ENCODE measurements at places on chromosomes 4 and X.

- no peak for DNase-seq
Observed at GRCh38 chrX:48592971-48593370, 4.3 kb upstream of the WDR13 start.

- no peak for DNase-seq
Observed at GRCh38 chr4:75671802-75672421, 1.3 kb downstream of the G3BP2 start.

- no peak for DNase-seq
Observed at GRCh38 chr4:45241976-45242375, 515.6 kb upstream of the GNPDA2 start.

DNA sequence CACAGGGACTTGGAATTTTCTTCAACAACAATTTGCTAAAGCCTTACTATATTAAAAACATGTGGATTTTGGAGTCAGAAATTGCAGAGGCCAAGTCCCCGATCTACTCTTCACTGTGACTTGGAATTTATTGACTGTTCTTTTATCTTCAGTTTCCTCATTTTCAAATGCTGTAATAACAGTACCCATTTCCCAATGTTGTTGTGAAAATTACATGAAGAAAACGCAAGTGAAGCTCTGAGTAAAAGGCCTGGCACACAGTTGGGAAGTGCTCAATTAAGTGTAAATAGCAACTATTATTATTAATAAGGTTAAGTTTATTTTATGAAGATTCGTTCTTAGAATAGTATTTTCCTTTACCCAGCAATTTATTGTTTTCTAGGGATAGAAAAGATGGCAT lies 15.7 kb downstream of the STBD1 start:
- no peak for DNase-seq

DNA sequence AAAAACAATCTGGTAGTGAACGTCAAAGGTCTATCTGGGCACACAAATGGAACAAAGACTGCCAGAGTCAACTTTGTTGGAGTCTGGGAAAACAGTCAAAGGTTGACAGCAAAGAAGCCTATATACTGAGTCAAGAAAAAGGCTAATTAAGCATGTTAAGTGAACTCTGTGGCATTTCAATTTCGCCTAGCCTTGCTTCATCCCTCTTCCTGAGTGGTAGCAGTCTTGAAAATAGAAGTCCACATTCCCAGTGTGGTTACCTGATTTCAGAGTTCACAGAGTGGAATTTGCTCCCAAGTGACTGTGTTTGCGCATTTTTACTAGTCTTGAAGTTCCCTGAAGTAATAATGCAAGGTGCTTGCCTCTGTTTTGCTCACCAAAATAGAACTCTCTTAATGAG lies 760.0 kb downstream of the FSTL5 start:
- DNase-seq, result no peak
